NCI-H1092 treated with DMSO at 0.1 percent for 48 hours (cell line): ENCODE measurements at places on chromosomes 4 and X.

- DNase-seq = no peak
Measured at GRCh38 chr4:142933207-142933606, 87.1 kb upstream of the INPP4B start.

DNA sequence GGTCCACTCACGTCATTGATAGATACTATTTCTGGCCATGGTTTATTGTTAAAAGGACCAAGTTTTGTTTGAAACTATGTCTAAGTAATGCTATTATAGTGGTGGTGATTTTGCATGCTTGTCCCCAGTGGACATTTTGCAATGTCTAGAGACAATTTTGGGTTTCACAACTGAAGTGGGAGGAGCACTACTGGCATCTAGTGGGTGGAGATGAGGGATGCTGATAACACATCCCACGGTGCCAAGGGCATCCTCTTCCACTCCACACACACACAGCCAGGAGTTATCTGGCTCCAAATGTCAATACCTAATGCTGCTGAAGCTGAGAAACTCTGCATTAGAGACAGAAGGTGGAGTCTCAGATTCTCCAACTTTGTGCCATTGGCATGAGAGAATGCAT lies 131.2 kb downstream of the FRMPD4 start:
- no peak for DNase-seq

GRCh38 chr4:22962295-22962694 lies 269.6 kb downstream of the GBA3 start:
- peak; percentile 39 for DNase-seq

DNA sequence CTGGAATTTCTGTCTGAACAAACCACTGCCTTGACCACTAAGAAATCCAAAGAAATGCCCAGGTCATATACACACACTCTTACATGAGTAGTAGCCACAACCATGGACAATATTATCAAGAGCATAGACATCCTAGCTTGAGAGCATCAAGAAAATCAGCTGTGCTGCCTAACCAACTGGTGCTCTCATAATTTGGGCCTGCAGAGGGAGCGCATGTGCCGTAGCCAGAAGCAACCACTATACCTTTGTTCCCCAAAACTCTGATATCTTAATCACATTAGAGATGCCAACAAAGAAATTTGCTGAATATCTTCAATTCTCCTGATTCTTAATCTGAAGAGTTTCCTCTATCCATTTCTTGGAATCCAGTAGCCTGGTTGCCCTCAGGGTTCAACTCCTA lies 163.6 kb downstream of the ZNF674 start:
- peak; percentile 14 for DNase-seq

DNA sequence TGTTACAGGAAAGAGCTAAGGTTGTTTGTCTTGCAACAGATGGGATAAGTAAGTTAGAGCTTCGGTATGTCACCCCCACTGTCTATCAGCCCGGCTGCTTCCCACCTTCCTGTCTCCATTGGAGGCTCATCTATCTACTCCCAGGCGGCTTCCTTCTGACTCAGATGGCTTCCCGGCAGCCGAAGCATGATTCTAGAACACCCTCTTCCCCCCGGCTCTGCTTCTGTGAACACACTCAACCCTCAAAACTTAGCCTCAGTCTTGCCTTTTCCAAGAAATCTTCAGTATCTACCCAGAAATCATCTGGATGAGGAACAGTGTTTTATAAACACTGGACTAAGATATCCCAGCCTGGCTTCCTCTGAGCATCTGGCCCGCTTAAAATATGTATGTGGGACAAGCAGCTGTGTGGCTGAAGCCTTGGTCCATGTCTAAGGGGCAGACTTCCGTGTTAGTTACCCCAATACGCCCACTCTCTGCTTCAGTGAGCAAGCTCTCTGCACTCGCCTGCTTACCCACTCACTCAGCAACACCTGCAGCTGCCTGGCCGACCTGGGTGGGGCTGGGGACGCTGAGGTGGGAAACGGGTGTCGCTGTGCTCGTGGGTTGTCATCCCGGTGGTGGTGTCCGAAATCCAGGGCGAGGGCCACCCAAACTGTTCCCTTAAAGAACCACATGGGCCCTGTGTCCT lies 12.0 kb upstream of the SLC2A9 start:
- DNase-seq = no peak

- no peak for DNase-seq
Measured at GRCh38 chr4:98873059-98873458, 55.9 kb downstream of the EIF4E start.

GRCh38 chr4:107497054-107497453 lies 223.0 kb downstream of the PAPSS1 start:
- no peak for DNase-seq

DNA sequence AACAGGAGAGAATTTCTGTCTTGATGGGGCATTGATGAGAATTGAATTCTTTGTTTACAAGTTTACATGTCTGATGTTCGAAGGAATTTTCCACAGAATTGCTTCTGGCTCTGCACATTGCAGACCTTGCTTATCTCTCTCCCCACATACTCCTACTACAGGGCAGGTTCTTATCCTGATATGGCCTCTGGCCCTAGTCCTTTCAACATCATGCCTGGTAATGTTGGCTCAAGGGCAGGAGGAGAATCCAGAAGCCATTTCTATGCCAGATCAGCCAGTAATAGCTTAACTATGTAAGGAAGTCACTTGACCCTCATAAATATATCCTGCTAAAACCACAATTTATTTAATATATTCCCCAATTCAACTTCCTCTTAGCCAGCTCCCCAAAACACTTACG lies 24.3 kb upstream of the TSPAN5 start:
- no peak for DNase-seq

- DNase-seq = no peak
Measured at GRCh38 chr4:37978248-37978924, 18.2 kb downstream of the PTTG2 start.

- DNase-seq = peak; percentile 50
Measured at GRCh38 chr4:7658341-7659204, 223.8 kb upstream of the PSAPL1 start.

DNA sequence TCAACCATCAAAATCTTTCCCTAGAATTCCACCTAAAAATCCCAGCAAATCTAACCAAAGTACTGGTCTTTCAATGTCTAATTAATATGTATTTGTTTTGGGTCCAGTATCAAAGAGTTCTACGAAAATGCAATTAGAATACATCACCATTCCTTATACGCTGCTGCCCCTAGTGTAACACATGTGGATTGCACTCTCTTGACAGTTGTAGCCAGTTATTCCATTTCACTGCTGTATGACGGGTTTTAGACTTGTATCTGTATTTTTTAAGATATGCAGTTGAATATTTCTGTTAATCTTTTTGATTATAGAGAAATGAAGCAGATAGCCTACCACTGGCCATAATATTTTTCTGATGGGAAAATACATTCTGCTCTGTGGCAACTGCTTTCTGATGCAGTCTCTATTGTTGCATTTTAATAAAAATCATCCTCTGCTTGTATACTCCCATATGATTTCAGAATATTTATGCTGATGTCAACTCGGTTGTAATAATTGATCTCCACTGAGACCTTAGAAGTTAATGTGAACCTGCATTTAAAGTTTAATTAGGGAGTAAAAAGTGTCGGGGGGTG lies 17.1 kb upstream of the PAGE2B start:
- DNase-seq = peak; percentile 69

DNA sequence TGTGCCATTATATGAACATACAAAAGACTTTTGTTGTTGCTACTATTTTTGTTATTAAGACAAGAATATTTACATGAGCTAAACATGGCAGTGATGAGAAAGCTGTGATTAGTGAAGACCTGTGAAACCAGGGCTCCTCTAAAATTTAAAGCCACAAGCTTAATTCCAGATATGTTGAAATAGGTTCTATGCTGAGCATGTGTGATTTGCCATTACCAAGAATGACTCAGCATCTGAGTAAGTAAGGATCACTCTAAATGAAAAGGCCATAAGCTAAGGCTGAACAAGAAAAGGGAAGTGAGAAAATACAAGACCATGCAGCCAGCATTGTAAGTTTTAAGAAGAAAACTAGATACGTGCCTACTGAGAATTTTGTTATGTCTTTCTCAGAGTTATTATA lies 75.9 kb upstream of the CAMK2D start:
- no peak for DNase-seq

- peak; percentile 62 for DNase-seq
Measured at GRCh38 chr4:173420324-173420752, 21.4 kb upstream of the SCRG1 start.

DNA sequence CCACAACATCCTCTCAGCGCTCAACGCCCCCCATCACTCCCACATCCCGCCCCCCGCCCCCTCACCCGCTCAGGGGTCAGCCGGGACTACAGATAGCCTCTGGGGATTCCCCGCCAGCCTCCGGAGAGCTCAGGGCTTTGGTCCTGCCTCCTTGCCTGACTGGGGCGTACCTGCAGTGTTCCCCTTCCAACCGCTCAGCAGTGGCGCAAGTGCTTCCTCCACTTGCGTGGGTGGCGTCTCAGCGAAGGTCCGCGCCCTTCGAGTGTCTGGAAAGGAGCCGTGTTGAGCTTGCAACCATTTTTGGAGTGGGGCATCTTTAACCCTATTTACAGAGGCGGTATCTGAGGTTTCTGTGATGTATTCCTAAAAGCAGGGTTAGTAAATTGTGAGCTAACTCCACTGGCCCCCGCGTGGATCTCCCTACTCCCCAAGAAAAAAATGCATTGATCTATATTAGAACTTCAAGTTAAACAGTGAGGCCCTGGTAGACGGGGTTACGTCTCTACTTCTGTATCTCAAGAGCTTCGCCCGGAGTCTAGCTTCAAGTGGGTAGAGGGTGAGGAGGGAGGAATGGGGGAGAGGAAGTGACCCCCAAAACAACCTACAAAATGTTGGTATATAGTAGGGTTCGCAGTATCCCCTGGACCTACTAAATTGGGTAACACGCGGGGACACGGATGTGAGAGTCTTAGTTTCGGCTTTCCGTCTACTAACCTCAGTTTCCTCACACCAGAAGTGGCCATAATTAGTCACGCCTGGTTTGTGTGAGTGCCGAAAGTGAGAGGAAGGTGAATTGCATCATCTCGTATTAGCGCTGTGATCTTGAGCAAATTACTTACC lies 16.1 kb downstream of the NKX3-2 start:
- peak; percentile 20 for DNase-seq

DNA sequence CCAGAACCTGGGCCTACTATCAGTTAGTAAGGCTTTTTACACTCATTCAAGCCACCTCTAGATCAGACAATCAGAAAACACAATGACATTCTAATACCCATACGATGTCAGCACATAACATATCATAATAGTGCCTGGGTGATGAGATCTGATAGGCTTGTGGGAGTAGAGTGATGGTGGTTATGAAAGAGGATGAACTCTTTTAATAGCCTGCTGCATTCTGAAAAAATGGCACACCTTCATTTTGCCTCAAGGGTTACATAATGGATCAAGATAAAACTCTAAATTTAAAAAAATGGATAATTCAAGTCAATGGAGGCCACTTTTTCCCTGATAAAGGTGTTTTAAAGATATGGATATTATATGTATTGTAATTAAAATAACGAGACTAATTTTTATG lies 215.6 kb downstream of the MAML3 start:
- no peak for DNase-seq

GRCh38 chr4:152805071-152805650 lies 25.4 kb downstream of the ARFIP1 start:
- no peak for DNase-seq
